ENCODE measurements at places on chromosomes 5 and 9. TPM values are rescaled to one million over a fixed set of nuclear protein-coding genes. Genes with fewer than 3 reads are reported as not detected.

Gene DOCK2
- 18.2 TPM for total RNA-seq

DNA sequence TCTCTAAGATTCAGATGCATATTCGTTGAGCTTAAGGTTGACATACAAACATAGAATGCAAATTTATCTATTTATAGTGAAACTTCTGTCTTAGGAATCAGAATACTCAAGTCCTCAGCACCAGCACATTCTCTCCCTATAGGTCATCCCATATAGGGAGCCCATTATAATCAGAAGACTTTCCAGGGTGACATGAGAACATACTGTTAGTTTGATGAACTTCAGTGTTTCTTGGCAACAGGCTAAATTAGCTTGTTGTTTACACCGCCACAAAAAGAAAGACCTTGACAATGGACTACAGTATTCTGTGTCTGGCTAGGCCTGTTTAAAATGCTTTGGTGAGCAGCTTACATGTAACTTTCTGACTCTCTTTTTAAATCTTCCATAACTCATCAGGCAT, 104.2 kb downstream of the TAF11L14 start:
- DNase-seq = no peak

Gene CSF1R
- 21.4 TPM for total RNA-seq

DNA sequence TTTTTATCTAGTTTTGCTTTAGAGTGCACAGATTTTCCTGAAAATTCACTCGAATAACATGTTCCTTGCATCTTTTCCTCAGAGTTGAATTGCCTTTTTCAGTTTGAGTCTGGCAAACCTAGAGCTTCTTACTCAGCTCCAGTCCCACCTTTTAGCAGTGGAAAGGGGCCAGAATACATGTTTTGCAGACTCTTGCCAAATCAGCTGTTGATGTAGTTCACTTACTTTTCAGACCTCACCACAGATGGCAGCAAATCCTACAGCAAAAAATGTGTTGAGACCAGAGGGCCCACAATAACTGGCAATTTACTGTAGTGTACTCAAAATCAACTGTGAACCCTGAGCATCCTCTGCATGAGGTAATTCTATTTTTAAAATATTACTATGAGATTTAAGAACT, 545.2 kb upstream of the ACO1 start:
- no peak for DNase-seq

Gene FAM78A
- 2.5 TPM for total RNA-seq

GRCh38 chr5:1551426-1552301, 27.9 kb upstream of the LPCAT1 start:
- peak; percentile 55 for DNase-seq

GRCh38 chr5:109788596-109788995, 98.9 kb downstream of the MAN2A1 start:
- DNase-seq = no peak

- no peak for DNase-seq
Observed at GRCh38 chr5:167244583-167244982, 1046.9 kb upstream of the WWC1 start.

GRCh38 chr5:31478901-31479300, 53.0 kb downstream of the DROSHA start:
- no peak for DNase-seq

DNA sequence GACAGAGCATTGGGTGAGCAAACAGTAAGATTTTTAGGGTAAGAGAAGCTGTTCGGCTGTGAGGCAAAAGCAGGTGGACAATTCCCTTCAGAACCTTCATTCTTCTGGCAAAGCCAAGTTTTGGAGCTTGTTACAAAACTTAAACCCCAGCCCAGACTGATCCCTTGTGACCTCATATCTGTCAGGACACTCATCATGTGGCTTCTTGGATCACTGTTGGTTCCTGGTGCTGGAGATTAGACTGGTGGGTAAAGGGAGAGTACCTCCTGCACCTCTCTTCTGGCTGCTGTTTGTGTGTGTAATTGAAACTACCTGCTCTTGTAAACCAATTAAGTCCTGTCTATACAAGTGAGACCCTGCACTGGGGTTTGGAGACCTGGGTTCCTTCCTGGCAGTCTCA, 21.0 kb downstream of the LARP1 start:
- DNase-seq = no peak

Gene NLN
- total RNA-seq = 6.6 TPM

DNA sequence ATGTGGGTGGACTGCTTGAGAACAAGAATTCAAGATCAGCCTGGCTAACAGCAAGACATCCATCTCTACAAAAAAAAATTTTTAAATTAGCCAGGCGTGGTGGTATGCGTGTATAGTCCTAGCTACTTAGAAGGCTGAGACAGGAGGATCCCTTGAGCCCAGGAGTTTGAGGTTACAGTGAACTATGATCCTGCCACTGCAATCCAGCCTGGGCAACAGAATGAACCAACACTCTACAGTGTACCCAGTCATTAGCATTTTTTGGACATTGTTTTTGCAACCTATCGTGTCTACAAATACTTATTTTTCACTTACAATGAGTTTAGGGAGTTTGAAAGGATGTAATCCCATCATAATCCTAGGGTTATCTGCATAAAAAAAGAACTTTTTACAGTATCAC, 22.1 kb downstream of the RICTOR start:
- no peak for DNase-seq

Gene HRCT1
- 5.4 TPM for total RNA-seq

Gene BTNL3
- total RNA-seq = not detected

DNA sequence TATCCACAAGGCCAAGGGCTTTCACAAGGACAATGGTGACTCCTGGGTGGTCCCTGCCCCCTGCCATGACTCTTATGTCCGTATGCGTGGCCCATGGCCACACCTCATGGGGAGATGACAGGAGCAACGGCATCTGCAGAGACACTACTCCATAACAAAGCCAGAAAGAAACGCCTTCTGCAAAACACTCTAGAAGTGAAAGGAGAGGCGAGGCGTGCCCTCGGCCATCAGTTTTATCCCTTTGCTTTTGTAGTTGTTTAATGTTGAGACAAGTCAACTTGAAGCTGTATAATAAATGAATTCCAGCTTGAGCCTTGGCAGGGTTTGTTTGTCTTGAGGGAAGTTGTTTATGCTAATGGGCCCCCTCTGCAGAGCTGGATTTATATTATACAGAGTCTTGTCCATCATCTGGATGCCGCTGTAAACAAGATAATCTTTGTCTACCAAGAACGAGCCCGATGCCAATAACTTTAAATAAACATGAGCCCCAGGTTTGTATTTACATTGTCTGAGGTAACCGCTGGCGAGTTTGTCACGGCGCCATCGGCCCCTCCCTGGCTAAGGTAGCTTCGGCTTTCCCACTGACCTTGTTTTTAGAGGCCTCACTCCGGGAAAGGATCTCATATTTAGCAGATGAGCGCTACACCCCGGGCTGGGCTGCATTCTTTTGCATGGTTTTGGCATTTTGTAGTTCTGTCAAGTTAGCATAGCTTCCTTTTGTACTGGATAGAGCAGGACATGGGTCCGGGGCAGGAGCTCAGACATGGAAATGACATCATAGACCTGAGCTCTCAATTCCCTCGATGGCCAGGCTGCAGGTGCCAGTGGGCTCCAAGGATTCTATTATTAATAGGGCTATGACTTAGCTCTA, 165.3 kb downstream of the ERCC6L2 start:
- DNase-seq = no peak

DNA sequence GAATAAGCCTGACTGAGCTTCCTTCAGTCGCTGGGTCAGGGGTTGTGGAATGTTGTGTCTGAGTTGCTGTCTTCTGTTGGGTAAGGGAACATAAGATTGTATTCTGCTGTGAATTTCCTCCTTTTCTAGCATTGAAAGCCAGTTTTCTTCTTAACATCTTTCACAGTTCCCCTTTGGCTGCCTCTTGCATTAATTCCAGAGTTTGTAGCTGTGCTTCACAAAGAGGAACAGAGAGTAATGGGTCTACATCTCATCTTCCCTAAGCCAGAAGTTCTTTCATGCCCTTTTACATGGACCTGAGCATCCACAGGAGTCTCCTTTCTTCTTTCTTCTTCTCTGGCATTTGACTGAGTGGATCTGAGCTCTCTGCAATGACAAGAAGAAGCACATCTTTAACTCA, 686.8 kb downstream of the KCTD16 start:
- DNase-seq = no peak

DNA sequence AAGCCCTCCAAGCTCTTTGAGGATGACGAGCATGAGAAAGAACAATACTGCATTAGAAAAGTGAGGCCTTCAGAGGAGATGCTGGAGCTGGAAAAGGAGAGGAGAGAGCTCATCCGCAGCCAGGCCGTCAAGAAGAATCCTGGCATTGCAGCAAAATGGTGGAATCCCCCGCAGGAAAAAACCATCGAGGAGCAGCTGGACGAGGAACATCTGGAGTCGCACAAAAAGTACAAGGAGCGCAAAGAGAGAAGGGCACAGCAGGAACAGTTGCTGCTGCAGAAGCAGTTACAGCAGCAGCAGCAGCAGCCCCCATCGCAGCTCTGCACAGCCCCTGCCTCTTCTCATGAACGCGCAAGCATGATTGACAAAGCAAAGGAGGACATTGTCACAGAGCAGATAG, 71.2 kb downstream of the C9orf152 start:
- no peak for DNase-seq

GRCh38 chr9:129422032-129422842, 198.7 kb downstream of the C9orf50 start:
- no peak for DNase-seq

Gene CACNA1B
- 0.74 TPM for total RNA-seq

Gene TMEM252
- not detected for total RNA-seq

GRCh38 chr9:91530829-91531228, 107.2 kb upstream of the NFIL3 start:
- DNase-seq = no peak

GRCh38 chr9:5626727-5627634, 1.9 kb upstream of the RIC1 start:
- DNase-seq = no peak

DNA sequence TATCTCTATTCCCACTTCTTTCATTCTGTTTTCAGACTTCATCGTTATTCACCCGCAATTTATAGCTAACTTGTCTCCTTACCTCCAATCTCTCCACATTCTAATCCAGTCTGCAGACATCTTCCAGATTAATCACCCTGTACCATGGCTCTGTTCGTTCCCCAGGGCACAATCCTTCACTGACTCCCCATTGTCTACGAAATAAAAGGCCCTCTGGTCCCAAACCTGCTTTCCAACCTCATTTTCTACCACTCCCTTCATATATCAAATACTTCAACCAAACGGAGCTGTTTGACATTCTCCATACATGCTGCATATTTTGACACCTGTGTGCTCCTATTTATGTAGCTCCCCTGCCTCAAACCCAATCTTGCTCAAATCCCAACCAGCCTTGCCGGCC, 1720.6 kb upstream of the WWC1 start:
- no peak for DNase-seq

GRCh38 chr5:153753645-153754432, 263.4 kb downstream of the GRIA1 start:
- no peak for DNase-seq

DNA sequence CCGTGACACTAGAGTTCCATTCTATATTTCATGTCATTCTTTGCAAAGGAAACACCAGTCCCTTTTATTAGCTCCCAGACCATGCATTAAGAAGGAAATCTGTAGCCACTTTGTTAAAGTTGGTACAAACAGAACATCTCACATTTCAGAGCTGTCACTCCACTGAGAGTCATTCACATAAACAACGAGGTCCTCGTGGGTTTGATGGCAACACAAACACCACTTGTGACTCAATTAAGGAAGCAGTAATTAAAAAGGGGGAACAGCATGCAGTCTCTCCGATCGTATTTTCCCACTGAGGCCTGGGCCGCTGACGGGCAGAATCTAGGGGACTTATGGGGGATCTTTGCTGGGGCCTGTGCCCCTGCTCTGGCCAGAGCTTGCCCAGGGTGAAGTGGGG, 94.2 kb upstream of the ZNF618 start:
- DNase-seq = peak; percentile 37

GRCh38 chr5:1867114-1867814, 15.5 kb downstream of the IRX4 start:
- no peak for DNase-seq

DNA sequence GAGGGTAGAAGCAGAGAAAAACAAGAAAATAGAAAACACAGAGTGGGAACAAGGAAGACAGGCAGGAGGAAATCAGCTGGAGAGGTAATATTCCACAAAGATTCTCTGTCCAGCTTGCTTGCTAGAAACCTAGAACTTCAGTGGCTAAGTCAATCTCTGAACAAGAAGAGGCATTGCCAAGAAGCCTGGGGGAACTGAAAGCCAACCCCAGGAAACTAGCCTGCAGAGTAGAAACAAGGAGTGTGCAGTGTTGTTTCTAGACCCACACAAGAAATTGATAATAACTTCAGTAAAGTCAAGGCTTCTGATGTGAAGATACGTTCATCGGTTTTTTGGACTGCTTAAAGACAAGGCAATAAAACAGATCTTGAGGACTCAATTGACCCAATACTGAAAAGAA, 234.5 kb upstream of the MAP3K1 start:
- DNase-seq = no peak

DNA sequence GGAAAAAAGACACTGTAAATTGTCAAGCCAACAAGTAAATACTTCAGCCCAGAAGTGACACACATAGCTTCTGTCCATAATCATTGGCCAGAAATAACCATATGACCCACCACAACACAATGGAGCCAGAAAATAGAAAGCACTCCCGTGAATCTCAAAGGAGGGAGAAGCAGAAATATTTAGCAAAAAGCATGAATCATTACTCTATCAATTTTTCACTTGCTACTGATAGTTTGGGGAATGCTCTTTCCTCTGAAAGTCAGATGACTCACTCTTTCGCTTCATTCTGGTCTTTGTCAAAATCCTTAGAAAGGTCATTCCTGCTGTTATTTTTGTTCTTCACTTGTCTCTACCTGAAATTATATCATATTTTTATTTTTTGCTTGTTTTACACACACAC, 312.6 kb downstream of the TMEM232 start:
- no peak for DNase-seq

Gene GABRP
- 20.6 TPM for total RNA-seq

DNA sequence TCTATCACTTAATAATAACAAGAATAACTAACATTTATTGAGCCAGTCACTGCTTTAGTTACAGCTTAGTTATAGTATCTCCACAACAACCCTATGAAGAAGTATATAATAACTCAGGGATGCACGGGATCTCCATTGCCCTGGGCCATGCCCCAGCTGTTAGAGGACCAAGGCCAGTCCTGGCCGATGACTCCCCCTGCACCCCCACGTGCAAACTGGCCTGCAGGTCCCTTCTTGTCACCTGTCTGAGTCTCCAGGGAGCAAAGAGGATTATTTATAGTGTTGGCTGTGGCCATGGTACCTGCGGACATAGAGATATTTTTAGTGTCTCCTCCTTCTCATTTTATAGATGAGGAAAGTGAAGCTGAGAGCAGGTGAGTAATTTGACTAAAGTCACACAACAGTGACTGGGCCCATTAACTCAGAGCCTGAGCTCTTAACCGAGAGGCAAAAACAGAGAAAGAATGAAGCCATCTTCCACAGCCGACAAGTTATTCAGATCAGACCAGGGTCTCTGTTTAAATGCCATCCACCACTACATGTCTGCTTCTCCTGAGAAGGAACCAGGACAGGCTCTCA, 94.4 kb downstream of the TMEM215 start:
- DNase-seq = no peak

- no peak for DNase-seq
Observed at GRCh38 chr9:18821788-18822187, 211.2 kb downstream of the SAXO1 start.

DNA sequence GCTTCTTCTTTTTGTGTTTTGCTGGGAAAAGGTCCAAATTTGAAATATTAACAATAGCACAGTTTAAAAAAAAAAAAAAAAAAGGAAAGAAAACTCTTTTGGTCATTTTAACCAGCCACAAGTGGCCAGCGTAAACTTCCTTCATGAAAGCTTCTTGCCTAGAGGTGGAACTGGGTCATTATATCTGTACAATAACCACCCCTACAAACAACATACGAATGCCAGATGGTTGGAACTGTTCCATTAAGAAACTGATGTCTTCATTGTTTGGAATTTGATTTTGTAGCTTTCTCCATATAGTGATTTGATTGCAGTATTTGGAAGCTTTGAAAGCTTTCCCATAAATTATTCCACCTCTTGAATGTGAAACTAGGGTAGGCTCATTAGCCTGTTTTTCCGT, 18.3 kb upstream of the LPAR1 start:
- no peak for DNase-seq

All from vagina (tissue), 2 donors.